ENCODE measurements at places on chromosomes 13 and 19.

GRCh38 chr19:39297931-39298634 lies 1.9 kb downstream of the IFNL1 start:
- no peak for DNase-seq

DNA sequence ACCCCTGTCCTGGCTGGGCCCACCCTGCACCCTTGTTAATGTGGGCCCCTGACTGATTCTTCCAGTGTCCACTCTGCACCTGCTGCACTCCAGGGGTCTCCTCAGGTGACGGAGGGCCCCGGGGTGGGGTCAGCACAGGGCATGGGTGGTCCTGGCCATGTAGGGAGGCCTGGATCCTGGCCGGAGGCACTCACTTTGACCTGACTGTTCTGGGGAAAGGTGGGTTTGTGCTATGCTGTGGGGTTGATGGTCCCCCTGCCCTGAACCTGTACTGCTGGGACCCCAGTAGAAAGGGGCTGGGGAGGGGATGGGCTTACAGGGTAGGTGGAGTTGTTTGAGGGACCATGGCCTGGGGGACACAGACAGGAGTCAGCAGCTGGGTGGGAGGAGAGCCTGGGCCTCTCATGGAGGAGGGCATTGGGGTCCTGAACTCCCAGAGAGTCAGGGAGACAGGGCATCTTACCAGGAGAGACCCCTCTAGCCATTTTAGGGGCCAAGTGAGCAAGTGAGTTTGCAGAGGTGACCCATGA lies 25.8 kb upstream of the CEACAM1 start:
- DNase-seq, result no peak

DNA sequence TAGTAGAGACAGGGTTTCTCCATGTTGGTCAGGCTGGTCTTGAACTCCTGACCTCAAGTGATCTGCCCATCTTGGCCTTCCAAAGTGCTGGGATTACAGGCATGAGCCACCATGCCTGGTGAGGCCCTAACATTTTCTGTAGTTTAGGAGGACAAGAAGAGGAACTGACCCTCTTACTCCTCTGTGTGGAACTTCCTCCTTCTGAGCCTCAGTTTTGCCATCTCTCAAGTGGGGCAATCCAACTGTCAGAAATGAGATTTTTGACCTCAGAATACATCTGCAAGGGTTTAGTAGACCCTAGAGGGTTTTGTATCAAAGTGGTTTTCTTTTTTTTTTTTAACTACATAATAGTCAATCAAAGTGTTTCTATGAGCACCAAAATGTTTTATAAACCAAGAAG lies 2.4 kb downstream of the DKKL1 start:
- peak; percentile 27 for DNase-seq

GRCh38 chr13:107065036-107065435 lies 497.1 kb upstream of the ARGLU1 start:
- no peak for DNase-seq

DNA sequence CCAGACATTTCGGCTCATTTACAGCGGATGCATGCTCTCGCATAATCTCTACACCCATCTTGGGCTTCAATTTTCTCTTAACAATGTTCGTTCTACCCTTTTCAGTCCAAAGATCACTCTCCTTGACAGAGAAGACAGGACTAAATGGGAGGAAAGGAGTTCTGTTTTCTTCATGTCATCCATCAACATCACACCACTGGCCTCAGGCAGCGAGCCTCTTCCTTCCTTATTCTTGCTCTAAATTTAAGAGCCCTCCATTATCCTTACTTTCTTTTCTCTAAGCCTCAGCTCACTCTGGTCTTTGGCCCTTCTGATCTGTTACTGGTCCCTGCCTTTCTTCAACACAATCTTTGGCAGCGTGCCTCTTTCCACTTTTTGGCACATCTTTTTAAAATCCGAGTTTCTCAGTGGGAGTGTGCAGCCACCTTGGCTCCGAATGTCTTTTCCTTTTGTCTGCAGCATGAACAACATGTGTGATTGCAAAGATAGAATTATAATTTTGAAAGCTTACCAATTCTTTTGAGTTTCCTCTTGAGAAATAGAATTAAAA lies 98.7 kb downstream of the FAM216B start:
- DNase-seq, result no peak

GRCh38 chr19:18390065-18390907 lies 4.3 kb downstream of the GDF15 start:
- no peak for DNase-seq

DNA sequence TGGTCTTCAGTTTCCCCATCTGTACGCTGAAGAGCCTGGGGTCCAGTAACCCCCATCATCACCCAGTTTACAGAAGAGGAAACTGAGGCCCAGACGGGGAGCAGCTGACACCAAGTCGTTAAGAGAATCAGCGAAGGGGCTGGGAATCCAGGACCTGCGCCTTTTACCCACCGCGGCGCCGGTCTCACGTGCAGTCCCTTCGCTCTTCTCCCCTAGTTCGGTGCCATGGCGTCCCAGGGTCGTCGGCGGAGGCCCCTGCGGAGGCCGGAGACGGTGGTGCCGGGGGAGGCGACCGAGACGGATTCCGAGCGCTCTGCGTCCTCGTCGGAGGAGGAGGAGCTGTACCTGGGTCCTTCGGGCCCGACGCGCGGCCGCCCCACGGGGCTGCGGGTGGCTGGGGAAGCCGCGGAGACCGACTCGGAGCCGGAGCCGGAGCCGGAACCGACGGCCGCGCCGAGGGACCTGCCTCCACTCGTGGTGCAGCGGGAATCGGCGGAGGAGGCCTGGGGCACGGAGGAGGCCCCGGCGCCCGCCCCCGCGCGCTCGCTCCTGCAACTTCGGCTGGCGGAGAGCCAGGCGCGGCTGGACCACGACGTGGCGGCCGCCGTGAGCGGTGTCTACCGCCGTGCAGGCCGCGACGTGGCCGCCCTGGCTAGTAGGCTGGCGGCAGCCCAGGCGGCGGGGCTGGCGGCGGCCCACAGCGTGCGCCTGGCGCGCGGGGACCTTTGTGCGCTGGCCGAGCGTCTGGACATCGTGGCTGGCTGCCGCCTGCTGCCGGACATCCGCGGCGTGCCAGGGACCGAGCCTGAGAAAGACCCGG lies 698 bp downstream of the BLOC1S3 start:
- DNase-seq, result peak; percentile 41

DNA sequence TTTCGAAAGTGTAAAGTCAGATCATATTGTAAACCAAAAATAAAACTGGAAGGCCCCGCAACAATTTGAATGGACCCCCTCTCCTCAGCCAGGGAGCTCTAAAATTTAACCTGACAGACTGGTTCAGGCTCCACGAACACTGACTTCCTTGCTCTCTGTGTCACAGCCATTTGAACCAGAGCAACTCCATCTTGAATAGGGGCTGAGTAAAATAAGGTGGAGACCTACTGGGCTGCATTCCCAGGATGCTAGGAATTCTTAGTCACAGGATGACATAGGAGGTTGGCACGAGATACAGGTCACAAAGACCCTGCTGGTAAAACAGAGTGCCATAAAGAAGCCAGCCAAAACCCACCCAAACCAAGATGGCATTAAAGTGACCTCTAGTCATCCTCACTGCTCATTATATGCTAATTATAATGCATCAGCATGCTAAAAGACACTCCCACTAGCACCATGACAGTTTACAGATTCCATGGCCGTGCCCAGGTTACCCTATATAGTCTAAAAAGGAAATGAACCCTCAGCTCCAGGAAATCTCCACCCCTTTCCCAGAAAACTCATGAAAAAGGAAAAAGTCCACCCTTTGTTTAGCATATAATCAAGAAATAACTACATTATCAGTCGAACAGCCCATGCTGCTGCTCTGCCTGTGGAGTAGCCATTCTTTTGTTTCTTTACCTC lies 43.1 kb downstream of the RFXAP start:
- DNase-seq, result no peak

GRCh38 chr19:913080-913748 lies at the start of gene R3HDM4:
R3HDM4 (minus strand) TSS chr19:913219; CDS start chr19:913157, 62 bp downstream.
- DNase-seq, result peak; percentile 60

DNA sequence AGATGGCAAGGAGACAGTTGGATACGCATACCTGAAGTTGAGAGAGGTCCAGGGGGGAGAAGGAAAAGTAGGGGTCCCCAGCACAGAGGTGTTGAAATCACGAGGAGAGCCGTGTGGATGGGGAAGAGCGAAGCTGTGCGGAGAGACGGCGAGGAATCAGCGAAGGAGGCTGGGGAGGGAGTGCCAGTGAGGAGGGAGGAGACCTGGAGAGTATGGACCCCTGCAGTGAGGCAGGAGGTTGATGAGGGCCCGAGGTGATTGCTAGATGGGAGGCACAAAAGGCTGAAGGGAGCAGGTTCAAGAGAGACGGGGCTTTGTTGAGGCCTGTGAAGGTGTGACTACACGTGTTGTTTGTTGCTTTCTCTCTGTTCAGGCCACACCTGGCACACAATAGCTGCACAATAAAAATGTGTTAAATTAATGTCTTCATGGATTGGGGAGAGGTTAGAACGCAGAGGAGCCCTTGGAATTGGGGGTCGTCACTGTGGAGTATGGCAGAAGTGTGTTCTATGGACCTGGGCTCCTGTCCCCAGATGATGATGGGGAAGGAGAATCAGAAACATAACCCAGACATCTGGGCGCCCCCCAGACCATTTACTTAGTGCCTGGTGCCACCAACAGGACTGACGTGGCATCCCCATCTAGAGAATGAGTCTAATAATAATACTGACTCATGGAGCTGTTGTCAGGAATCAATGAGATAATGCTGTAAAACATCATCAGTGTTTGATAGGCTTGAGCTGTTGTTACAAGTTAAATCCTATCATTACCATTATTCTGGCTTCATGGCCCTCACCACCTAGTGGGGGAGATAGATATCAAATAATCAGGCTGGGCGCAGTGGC lies 137.5 kb downstream of the SIPA1L3 start:
- no peak for DNase-seq

- no peak for DNase-seq
These were observed 13.9 kb upstream of the DACH1 start for GRCh38 chr13:71880753-71881541.

GRCh38 chr13:36382030-36382429 lies 35.8 kb upstream of the SPART start:
- DNase-seq, result no peak

GRCh38 chr13:71252184-71252704 lies 614.8 kb downstream of the DACH1 start:
- peak; percentile 35 for DNase-seq

- no peak for DNase-seq
These were observed 569.9 kb downstream of the MYO16 start for GRCh38 chr13:109199280-109199679.

DNA sequence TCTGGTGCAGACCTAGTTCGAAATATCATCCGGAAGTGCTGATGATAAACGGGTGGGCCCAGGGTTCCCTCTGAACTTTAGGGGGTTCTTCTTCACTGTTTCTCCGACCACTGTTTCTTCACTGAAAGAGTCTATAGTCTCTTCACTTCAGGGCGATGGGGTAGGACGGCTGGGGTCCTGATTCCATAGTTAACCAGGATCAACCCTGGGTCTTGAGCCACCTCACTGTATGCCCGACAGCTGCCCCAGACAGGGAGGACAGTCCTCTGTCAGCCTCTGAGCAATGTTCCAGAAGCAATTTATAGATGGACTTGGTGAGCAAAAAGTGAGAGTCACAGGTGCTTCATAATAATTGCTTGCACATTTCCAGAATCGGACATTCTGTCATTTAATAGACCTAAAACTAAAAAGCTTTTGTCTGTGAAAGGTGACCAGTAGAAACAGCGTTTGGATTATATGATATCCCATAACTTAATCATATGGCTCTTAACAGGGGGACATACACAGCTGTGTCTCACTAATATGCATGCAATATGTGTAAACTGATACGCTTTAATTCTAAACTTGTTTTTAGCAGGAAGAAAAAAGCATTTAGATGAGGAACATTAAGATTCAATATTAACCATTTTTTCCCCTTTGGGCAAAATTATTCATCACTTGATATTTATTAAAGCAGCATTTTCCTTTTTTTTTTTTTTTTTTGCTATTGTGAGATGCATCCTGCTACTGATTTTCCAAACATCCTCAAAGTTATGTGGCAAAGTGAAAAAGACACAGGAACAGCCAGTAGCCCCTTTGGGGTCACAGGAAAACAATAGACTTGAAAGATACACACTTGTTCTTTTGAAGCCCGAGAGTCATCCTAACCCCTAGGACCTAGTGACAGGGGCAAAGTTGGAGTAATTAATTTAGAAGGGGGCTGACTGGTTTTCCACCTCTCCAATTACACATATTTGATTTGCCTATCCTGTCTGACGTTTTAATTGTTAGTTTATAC lies 277.0 kb downstream of the ZNF536 start:
- DNase-seq, result no peak

GRCh38 chr19:4075373-4075772 lies 8.7 kb upstream of the ZBTB7A start:
- DNase-seq, result peak; percentile 68

GRCh38 chr19:51292971-51293370 lies 18.5 kb upstream of the IGLON5 start:
- DNase-seq, result no peak

DNA sequence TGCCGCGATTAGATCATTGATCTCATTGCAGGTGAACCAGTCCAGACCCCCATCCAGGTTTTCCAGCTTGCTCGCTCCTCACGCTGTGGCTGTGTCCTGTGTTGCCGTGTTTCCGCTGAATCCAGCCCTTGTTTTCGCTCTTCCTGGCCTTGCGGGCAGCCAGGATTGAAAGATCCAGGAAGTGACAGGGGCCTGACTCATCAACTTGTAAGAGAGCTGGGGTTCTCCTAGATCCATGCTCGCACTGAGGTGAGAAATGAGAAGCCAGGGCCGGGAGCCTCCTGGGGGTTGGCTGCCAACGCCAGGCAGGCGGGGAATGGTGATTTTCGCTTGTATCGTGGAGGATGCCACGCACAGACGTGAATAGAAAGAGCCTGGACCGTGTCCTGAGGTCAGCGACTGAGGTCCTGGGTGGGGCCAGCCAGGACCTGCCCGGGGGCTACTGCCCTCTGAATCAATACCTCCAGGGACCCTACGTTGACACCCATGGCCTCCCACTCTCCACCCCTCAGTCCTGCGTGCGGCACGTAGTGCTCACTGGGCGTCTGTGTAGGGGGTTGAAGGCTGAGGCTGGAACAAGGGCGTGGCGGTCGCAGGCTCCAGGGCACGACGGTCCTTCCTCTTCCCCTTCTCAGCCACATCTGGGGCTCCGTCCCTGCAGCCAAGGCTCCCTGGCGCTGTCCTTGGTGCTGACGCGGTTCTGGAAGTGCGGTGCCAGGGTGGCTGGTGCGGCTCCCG lies 7.3 kb upstream of the PTPRH start:
- peak; percentile 92 for DNase-seq

- DNase-seq, result no peak
These were observed 1463.4 kb upstream of the PCDH20 start for GRCh38 chr13:62879071-62879470.

GRCh38 chr13:29624997-29625396 lies 29.5 kb upstream of the SLC7A1 start:
- DNase-seq, result no peak

DNA sequence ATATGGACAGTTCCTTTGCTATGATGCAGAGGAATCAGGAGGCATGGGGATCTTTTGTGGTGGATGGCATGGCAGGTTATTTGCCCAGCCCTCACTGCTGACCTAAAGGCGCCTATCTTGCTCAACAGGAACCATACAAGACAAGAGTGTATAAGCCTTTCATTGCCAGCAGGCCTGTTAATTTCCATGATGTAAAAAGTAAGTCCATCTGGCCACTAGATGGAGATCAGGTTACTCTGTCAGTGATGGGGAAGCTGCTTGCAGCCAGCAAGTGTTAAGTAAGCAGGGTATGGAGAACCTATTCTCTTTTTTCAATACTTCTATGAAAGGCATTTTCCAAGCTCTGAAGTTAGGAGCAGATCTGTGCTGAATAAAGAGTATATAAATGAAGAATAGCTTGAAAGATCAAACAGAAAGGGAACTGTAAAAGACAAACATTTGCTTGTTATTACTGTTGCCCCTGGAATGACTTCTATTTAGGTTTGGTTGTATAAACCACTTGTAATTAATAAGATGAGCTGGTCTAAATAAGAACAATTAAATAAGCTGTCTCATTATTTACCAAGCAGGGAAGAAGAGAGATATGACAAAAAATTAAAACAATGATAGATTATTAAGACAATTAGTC lies 210.9 kb downstream of the RGCC start:
- peak; percentile 90 for DNase-seq
